Heart left ventricle (tissue), 16 donors: ENCODE measurements at places on chromosomes 3 and 15.

DNA sequence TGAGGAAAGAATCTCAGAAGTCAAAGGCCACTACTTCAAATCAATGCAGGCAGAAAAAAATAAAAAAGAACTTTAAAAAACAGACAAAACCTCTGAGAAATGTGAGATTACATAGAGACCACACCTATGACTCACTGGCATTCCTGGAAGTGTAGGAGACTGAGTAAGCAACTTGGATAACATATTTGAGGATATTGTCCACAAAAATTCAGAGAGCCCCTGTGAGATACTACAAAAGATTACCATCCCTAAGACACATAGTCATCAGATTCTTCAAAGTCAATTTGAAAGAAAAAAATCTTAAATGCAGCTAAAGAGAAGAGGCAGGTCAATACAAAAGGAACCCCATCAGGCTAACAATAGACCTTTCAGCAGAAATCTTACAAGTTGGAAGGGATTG, 887.3 kb downstream of the NTRK3 start:
- no peak for DNase-seq

- no peak for DNase-seq
Measured at GRCh38 chr3:146421819-146422759, 47.3 kb downstream of the PLSCR2 start.

- no peak for DNase-seq
Measured at GRCh38 chr15:66611257-66612053, 45.7 kb upstream of the LCTL start.

DNA sequence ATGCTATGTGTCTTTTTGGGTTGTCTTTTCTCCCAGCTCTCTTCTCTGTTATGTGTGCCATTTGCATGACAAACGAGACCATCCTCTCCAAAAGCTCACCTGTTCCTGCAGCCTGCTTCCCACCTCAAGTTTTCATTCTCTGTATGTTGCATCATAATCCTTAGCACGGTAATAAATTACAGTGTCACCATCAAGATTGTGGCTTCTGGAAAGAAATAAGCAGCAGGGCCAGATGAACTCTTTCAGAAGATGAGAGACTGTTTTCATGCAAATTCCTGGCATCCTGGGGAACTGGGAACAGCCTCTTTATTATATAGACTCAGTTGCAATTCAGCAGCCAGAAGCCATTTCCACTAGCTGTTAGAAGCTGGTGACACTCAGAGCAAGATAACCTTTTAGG, 436.7 kb downstream of the EPHB1 start:
- no peak for DNase-seq

DNA sequence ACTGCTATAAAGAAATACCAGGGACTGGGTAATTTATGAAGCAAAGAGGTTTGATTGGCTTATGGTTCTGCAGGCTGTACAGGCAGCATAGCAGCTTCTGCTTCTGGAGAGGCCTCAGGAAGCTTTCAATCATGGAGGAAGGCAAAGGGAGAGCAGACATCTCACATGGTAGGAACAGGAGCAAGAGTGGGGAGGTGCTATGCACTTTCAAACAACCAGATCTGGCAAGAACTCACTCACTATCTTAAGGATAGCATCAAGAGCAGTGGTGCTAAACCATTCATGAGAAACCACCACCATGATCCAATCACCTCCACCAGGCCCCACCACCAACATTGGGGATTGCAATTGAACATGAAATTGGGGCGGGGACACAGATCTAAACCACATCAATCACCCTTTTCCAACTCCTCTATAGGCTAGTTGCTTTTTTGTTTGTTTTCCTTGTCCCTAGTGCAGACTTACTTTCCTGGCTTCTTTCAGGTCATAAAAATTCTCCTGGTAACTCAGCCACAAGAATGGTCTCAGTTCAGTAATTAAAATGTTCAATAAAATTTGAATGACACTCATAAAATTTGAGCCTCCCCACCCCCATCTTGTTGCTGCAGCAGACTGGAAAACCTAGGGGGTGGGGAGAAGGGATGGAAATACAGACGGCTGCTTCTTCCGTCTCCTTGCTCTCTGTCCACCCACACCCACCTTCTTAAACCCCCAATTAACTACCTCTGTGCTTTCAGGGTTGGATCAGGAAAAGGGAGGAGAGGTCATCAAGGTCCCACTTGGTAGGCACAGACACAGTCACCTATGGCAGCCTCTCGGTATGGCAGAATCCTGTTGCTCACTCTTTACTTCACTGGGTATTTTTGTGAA, 16.3 kb upstream of the TIPARP start:
- no peak for DNase-seq

DNA sequence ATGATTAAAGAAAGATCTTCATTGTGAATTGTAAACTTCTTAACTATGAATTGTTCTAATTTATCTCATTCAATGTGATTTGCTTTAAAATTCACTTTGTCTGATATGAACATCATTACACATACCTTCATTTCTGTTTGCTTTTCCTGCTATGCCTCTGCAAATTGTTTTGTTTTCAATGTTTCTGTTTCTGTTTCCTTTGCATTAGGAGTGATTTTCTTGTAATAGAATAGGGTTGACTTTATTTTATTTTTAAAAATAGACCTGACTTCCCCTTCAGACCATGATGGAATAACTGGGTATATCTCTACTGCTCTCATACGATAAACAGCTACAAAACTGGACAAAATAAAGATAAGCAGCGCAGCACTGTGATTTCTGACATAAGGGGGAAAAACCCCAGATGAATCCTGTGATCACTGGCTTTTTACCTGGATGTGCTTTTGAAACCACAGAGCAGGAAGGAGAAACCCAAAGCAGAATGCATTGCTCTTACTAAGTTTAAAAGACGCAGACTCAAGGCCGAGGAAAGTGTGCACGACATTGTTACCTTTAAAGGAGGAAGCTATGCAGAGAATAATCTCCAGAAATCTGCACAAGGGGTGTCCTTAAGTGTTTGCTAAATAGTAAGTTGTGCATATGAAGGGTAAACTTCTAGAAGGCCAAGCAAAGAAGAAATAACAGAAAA, 420.2 kb downstream of the TBC1D5 start:
- DNase-seq: no peak

- DNase-seq: peak; percentile 70
Measured at GRCh38 chr15:71149646-71150557, 34.6 kb downstream of the THSD4 start.

DNA sequence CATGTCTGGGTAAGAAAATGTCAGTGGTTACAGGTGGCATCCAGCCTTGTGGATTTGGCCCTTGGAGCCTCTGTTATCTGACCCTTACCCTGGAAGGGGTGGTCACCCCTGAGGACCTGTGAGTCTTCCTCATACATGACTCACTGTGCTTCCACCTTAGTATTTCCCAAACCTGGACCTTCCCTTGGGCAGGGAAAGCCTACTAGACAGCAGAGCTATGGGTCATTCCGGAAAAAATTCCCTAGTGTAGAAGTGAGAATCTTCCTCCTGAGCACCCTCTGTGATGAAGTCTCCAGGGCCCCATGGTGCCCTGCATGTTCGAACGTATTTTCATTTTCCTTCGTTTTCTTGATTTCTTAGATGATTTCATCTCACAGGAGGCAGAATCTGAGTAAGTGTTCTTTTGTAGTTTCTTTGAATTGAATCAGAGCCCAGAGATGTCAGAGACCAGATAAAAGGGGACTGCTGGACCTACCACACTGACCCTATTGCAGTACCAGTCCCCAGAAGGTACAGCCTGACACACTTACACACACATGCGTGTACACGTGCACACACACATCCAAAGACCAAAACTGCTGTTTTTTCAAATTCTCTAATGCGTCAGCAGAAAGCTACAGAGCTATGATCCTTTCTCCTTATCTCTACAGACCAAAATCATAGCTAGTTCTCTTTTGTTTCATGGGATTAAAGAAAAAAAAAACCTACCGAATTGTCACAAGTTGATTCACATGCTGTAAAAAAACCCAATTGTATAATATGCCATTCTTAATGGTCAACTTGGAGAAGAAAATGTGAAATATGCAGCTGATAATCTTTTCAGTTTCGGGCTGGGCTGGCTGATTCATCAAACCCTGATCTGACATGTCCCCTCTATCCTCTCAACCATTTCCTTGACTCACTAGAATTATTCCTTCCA, 50.5 kb upstream of the ARHGEF3 start:
- no peak for DNase-seq
